T-helper 2 cell (primary cell): ENCODE measurements at places on chromosomes 4 and X.

GRCh38 chr4:94545296-94545695, 93.6 kb downstream of the PDLIM5 start:
- no peak for DNase-seq

DNA sequence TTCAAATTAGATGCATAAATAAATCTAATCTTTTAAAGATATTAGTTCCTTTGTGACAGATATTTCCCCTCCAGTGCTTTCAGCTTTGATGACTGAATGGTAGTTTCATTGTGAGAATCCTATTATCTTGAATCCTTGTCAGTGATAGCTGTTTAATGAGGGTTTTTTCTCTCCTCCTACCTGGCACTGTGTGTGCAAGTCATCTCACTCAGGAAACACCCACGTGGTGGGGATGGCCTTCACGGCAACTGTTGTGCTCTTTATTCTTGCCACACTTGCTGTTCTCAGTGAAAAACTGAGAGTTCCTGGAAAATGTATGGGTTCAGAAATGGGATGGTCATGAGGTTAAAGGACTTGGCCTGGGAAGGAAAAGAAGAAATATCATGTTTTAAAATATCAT, 129.9 kb downstream of the SPRY1 start:
- DNase-seq, result no peak

DNA sequence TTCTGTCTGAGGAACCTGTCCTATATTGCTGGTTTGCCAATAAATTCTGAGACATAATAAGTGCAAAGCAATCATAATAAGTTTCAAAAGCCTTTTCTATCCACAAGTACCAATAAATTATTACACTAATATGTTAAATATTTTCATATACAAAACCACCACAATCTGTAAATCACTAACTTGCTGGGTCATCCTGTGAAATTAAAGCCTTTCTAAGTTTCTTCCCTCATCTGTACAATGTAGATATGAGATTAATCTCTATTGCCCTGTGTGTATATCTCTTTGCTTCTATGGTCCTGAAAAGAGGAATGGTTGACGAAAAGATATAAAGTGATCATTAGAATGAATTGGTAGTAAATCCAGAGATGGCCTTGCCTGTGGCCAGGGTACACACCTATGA, 231.6 kb downstream of the NR3C2 start:
- DNase-seq, result no peak

DNA sequence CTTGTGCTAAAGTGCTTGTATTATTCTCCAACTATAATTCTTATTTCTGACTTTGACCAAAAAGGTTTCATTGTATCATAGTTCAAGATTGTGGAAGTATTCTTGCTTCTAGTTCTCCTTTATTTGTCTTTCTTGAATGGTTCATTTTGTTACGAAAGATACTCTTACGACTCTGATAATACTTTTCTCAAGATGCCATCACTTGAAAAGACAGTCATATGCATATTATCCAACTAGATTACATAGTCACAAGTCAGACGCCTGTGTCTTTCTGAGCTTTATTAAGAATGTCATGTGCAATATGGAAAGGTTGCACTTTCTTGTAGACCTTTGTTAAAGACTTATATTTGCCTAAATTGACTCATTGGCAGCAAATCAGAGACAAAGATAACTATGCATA, 71.4 kb upstream of the HPGD start:
- DNase-seq, result no peak

- DNase-seq, result no peak
Measured at GRCh38 chr4:119641765-119642164, 13.2 kb upstream of the PDE5A start.

DNA sequence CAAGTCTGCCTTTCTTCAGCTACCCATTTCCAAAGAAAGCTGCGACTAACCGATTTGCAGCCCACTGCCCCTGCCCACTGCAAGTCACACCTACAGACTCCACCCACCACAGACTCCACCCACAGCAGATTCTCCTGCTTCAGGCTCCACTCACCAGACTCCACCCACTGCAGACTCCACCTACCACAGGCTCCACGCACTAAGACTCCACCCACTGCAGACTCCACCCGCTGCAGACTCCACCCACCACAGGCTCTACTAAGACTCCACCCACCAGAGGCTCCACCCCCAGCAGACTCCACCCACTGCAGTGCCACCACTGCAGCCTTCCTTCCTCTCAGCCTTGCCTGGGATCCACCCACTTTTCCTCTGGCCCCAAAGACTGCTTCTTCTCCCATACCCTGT, 41.3 kb downstream of the ABLIM2 start:
- DNase-seq, result peak; percentile 19

GRCh38 chr4:3515646-3516045, 16.6 kb downstream of the LRPAP1 start:
- no peak for DNase-seq

DNA sequence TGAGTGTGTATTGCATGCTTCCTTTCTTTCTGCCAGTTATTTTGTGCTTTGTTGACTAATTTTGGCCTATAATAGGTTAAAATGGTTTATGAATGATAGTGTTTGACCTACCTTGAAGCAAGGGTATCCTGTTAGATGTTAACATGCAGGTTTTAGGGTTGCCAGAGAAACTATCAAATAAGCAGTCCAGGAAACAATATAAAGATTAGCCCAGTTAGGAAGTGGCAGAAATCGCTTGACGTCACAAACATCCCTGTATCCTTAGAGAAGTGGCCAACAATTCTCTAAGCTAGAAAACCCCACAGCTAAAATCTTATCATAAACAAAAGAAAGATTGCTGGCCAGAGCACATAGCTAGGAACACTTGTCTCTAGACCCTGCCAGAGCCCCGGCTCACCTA, 3.8 kb downstream of the NAP1L5 start:
- no peak for DNase-seq

DNA sequence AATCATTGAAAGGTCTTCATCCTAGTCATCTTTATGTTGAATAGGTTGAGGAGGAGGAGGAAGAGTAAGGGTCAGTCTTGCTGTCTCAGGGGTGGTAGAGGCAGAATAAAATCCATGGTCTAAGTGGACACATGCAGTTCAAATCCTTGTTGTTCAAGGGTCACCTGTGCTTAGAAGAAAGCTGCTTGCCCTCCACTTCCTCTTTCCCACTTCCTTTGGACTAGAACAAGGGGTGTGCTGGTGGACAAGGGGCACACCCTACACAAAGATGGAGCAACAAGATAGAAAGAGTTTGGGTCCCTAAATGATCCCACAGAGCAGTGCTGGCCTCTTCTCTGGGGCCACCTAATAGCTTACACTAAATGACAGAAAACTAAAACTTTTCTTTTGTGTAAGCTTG, 47.9 kb downstream of the HSD17B13 start:
- no peak for DNase-seq

DNA sequence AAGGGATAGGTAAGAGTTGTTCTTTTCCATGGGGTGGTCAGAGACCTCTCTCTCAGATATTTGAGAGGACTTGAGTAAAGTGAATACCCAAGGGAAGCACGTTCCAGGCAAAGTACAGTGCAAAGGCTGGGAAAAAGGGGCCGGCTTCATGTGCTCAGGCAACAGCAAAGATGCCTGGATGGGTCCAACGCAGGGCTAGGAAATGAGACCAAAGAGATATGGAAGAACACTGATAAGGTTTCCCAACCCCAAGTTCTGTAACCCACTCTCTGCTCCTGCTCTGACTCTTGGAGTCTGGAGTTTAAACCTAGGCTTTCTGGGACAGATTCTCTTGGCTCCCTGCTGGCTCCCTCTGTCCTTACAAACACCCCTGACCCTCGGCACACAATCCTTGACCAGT, 36.2 kb upstream of the PROM1 start:
- DNase-seq, result no peak

GRCh38 chr4:112604589-112604988, 32.1 kb downstream of the ZGRF1 start:
- peak; percentile 7 for DNase-seq

DNA sequence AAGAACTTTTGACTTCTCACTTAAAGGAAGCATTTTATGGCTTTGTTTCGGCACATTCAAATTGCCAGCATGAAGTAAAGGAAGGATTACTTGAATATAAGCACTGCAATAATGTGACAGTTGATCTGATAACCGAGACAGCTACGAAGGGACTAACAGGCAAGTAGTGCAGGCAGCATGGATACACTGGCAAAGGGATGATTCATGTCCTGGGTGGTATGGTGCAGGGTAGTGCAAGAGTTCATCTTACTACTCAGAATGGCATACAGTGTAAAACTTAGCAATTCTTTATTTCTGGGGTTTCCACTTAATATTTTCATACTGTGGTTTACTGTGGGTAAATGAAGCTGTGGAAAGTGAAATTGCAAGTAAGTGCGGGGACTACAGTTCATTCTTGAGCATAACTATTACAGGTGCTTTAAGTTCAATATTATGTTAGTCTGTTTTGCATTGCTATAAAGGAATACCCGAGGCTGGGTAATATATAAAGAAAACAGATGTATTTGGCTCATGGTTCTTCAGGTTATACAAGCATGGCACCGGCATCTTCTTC, 611.8 kb downstream of the SPOCK3 start:
- no peak for DNase-seq

DNA sequence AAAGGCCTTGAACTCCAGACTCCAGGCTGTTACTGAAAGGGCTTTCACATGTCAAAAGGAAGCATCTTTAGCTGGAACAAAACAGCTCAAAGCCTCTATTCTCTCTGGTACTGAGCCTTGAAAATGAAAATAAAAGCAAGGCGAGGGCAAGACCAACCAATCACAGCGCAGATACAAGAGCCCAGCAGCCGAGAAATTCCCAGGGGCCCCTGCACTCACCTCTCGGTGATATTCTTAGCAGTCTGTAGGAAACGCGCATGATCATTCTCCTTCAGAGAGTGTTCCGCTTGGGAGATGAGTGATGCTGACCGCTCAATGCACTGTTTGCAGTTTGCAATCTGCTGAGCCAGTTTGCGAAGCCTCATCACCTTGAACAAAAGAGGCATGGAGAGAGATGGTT, 138.1 kb downstream of the MID1 start:
- DNase-seq, result no peak

- DNase-seq, result no peak
Measured at GRCh38 chrX:40700640-40701342, 34.6 kb downstream of the MED14 start.

- no peak for DNase-seq
Measured at GRCh38 chrX:23062359-23062758, 62.6 kb downstream of the DDX53 start.

- DNase-seq, result no peak
Measured at GRCh38 chrX:148069759-148070503, 88.8 kb downstream of the FMR1NB start.

DNA sequence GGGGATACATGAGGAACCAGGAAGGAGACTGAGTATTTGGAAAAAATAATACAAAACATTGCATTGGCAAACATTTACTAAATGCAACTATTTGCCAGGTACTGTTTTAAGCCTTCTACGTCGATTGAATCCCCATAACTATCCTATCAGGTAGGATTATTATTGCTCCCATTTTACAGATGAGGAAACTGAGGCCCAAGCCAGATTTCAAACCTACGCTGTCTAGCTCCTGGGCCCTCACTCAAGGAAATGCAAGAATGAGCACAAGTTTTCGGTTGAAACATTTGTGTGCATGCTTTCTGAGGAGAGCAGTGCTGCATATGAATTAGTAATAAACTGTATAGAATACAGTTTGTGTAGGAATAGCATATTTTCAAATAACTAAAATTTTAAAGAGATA, 206.7 kb downstream of the CEP135 start:
- DNase-seq, result no peak

GRCh38 chrX:115940888-115941332, 229.6 kb upstream of the AGTR2 start:
- DNase-seq, result no peak
